ENCODE measurements at places on chromosomes 5 and 9.

DNA sequence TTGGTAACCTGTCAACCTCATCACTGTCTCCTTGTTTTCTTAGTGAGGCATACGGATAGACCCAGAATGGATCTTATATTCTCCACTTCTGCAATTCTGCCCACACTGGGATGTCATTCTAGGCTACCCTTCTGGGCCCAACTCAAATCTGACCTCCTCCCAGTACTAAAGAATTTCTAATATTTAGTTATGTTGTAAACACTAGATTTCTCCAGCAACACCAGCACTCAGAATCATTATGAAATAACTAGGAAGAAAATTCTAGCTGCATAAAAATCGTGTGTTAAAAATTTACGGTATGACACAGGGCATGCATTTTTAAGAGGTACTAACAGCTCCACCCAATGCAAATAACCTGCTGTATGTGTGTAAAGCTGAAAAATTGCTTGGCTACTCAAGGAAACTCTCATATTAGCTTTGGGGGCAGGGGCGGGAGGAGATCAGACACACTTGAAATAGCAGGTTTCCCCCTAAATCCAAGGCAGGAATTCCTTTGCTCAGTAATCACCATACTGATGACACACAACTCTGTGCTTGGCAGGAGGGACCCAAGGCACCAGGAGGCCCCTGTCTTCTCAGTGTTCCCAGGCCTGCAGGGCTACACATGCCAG is 27.3 kb downstream of the MACROH2A1 start:
- DNase-seq, result no peak

GRCh38 chr9:116340270-116340669 is 186.7 kb downstream of the PAPPA start:
- DNase-seq, result no peak

DNA sequence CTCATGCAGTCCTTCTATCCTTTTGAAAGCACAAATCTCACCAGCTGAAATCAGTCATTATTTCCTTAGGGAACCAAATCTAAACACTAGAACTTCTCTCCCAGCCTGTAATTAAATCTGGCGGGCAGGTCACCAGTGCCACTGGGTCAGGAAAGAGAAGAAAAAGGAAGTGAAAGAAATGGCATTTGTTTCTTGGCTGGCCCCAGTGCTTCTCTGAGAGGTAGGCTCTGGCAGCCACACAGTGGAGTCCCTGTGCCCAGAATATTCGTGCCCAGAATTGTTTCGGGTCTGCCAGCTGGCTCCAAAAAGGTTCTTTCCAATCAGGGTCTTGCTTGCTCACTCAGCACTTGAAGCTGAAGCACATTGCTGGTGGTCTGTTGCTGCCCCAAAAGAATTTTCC is 133.9 kb upstream of the MTAP start:
- no peak for DNase-seq

GRCh38 chr9:129551393-129551973 is 69.4 kb downstream of the C9orf50 start:
- peak; percentile 8 for DNase-seq

GRCh38 chr9:70924895-70925547 is 196.4 kb downstream of the TRPM3 start:
- peak; percentile 22 for DNase-seq

DNA sequence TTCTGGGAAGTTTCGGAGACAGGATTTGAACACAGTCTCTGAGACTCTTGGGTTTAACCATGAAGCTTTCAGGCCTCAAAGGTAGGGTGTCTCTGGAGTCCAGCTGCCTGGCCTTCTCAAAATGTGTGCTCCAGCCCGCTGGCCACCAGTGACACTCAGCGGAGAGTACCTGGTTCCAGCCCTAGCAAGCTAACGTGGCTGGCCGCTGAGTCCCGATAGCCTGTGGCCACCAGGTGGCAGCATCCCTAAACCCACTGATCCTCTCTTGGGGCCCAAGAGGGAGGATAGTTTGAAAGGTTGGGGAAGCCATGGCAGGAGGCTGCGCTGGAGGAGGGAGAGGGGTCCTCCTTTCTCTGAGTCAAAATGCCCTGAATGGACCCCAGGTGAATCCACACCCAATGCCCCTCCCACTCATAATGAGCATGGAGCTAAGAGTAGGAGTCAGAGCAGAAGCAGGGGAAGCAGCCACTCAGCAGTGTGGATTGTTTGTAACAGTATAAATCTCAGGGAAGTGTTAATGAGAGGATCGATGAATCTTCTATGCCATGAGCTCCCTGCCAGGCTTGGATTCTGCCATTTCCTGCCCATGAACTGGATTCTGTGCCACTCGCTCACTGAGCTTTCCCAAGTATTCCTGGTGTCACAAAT is 5.4 kb upstream of the TIFAB start:
- peak; percentile 81 for DNase-seq

DNA sequence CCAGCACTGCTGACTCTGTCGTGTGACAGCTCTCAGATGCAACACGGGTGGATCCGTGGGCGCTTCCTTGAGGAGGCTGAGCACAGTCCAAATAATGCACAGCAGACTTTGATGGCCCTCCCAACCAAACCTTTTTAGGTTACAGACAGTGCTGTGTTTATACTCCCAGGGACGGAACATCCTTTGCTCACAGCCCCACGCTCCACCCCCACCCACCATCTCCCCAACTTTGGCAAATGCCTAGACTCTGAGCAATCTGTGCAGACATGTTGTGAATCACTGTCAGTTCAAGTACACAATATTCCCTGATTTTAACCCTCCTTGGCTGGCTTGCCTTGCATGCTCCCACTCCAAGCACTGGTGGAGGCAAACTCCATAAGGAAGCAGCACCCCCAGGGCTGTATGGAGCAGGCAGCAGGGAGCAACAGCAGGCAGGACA is 324.6 kb downstream of the MLLT3 start:
- DNase-seq, result no peak

- DNase-seq, result no peak
Observed at GRCh38 chr9:91896513-91897121, 53.4 kb downstream of the ROR2 start.

GRCh38 chr9:94787266-94787665 is 60.8 kb downstream of the AOPEP start:
- no peak for DNase-seq

DNA sequence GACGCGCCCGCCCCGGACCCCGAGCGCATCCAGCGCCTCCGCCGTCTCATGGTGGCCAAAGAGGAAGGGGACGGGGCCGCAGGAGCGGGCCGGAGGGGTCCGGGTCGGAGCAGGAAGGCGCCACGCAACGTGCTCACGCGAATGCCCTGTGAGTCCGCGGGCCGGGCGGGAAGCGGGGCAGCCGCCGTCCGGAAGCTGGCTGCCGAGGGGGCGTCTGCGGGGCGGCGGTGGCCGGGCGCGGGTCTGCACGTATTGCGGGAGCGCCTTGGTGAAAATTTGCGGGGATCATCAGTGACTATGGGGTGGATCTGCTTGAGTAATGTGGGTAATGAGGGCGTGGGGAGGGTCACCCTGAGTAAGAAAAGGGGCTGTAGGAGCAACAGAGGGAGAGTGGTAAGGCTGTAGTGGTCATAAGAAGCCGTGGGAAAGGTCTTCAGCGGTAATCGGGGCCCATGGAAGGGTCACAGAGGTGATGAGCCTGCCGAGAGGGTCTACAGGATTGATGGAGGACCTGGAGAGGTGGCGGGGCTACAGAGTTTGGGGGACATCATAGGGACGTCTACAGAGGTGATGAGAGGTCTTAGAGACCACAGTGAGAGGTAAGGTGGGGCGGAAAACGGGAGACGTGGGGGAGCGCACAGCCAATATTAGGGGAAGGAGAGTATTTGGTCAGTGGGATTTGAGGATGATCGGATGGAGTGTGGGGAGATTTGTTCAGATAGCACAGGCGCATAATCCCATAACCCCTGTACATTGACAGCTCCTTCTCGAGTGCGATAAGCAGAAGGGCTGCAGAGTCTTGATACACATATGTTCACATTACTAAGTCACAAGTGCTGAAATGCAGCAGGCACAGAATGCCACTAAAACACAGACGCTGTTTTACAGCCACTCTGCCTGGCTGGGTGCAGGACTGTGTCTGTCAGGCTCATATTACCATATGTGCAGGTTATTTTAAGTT is 819 bp downstream of the LSM11 start:
- no peak for DNase-seq

DNA sequence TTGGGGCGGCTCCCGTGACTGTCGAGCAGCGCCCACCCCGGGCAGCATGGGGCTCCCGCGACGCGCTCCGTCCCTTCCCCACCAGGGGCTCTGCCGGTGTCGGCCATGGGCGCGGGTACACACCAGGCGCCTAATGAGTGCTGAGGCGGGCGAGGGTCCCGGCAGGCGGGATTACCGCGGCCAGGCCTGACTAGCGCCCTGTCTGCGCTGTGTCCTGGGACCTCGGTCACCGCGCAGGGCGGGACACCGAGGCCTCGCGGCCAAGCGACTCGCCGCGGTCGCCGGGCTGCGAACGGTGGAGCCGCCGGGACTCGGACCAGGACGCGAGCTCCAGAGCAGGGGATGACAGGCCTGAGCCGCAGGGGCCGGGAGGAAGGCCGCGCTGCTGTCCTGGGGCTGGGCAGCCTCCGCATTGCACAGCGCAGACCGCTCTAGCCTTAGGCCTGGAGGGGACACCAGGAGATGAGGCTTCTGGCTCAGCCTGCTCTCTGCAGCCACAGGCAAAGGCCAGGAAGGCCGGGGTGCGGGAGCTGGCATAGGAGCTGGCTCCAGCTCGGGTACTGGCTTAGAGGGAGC is 14.1 kb downstream of the LCN10 start:
- DNase-seq, result peak; percentile 64

GRCh38 chr9:88994469-88995199 is 3.4 kb downstream of the S1PR3 start:
- no peak for DNase-seq

DNA sequence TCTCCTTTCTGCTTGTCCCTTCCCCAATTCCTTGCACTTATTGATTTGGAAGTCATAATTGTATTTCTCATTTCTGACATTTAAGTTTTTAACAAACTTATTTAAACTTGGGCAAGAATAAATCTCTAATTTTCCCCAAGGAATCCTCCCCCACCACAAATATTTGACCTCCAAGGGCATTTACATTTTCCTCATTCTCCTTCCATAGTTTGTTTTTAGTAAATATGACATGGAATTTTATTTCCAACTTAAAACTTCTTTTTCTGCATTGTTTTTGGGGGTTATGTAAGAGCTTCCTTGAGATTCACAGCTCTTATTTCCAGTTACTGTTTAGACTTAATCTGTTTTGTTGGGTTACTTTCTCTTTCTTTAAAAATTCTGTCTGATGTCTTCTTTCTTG is 64.9 kb downstream of the ZNF618 start:
- DNase-seq, result no peak

DNA sequence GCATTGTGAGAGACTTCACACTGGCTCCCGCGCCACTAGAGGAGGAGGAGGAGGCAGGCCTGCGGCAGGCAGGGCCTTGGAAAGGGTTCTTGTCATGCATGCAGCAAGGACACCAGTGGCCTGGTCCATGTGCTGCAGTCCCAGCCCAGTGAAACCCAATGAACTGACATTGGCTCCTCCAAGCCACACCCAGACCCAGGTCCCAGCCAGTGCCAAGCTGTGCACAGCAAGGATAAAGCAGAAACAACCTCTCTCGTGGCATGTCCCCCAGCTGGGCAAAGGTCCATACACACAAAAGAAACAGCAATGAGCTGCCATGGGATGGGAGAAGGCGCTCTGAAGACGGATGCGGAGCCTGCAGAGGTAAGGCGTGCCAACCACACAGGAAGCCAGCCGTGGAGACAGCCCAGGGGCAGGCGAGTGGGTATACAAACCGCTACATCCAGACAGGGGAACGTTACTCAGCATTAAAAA is 89.2 kb downstream of the SEMA4D start:
- no peak for DNase-seq

DNA sequence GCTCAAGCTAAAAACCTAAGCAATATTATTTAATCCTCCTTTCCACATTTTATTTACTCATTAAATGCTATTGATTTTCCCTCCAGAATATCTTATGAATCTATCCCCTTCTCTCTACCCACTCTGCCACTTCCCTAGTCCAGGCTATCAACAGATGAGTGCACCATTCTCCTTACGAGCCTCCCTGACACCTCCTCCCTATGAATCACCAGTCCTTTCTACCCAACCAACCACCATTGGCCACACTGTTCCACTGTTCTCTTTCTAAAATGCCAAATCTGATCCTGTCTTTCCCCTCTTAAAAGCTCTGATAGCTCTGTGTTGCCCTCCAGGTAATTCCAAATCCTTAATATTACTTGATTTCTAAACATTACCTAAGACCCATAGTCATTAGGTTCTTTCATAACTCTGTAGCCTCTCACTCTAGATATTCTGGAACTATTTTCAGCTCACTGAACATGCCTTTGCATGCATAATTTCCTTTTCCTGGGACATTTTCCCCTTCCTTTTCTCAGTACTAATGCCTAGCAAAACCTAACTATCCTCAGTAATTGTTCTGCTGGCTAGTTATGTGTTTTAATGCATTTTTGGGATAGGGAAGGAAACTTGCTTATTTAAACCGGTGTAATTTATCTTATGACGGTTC is 126.3 kb downstream of the UNC13B start:
- DNase-seq, result no peak

DNA sequence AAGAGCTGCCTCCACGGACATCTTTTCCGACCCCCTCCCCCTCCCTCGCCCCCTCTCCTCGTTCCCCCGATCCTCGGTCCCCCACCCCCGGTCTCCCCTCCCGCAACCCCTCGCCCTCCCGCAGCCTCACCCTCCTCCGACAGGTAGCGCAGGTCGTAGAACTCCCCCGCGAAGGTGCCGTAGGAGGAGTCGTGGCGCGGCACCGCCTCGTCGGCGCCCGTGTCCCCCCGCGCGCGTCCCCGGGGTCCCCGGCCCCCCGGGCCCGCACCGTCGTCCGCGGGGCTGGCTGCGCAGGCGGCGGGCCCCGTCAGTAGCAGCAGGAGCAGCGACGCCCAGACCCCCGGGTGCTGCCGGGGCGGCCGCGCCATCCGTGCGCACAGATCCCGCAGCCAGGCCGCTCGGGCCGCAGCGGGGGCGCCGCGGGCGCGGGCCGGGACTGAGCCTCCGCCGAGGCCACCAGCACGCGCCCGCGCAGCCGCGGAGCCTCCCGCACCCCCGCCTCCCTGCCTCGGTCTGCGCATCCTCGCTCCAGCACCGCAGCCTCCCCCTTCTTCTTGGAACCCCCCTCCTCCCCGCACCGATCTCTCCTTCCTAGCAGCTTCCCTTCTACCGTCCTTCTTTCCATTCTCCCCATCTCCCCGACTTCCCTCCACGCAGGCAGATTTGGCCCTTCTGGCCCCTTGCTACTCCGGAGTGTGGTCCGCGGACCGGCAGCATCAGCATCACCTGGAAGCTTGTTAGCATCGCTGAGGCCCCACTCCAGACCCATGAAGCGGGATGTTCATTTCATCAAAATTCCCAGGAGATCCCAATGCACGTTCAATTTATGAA is at the start of gene FRRS1L:
TSS of gene FRRS1L (minus strand) at position 479 of the 831 bp plus-strand sequence. CDS start at position 368, 111 bp downstream.
- DNase-seq, result no peak

GRCh38 chr9:109039539-109039938 is 26.2 kb upstream of the CTNNAL1 start:
- DNase-seq, result no peak

- no peak for DNase-seq
Observed at GRCh38 chr9:82404196-82404870, 415.8 kb downstream of the SPATA31D1 start.

DNA sequence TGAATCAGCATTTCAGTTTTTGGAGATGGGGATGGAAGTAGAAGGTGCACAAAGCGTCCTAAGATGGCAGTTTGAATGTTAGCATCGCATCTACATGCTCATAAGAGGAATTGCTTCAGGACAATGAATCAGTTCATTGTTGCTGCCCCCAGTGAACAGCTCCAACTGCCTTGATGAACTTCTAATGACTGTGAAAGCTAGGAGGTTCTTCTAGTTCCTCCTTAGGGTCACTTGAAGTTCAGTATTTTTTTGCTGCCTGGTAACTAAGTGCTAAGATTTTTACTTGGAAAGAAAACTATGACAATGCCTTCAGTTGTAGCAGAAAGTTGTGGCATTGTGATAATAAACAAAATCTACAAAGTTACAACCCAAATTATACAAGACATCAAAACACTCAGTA is 271.6 kb downstream of the RAB3C start:
- no peak for DNase-seq
